ENCODE measurements at places on chromosomes 4 and X. TPM values are rescaled to one million over a fixed set of nuclear protein-coding genes. Genes with fewer than 3 reads are reported as not detected.

Gene RNF175
- polyA plus RNA-seq, result 5.7 TPM

DNA sequence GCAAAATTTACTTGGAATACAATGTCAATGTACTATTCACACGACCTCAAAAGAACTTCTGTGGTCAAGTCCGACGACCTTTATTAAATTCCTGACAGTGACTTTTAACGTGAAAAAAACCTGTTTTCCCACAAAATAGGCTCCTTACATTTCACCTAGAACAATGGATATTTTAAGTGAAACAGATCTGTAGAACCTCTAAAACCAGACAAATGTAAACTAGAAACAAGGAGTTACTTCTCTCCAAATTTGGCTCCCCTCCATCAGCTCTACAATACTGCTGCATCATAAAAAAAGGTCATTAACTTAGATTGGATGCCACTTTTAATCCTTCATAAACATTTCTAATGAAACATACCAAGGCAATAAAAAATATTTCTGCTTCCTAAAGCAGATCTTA lies 1.2 kb downstream of the NEK1 start:
- DNase-seq, result no peak

- no peak for DNase-seq
These were observed 128.0 kb downstream of the CFAP299 start for GRCh38 chr4:80463509-80463908.

Gene JCHAIN
- polyA plus RNA-seq, result 1.6 TPM

Gene SORCS2
- 7.9 TPM for polyA plus RNA-seq

DNA sequence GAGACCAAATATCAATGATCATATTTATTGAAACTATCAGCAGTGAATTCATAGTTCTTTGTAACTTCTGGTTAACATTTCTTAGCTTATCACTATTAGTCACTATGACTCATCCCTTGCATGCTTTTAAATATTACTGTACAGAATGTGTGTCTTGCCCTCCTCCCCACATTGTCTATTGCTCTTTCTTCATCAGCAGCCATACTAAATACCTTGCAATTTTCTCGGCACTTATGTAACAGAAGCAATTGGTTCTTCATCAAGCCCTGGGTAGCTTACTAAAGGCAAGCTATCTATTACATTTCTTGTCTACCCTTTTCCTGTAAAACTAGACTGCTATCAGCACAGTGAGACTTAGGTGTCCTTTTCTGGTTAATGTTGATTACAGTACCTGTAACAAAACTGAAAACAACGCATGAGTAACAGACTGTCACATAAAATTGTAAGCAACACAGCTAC lies 8.2 kb downstream of the KLHL4 start:
- no peak for DNase-seq

DNA sequence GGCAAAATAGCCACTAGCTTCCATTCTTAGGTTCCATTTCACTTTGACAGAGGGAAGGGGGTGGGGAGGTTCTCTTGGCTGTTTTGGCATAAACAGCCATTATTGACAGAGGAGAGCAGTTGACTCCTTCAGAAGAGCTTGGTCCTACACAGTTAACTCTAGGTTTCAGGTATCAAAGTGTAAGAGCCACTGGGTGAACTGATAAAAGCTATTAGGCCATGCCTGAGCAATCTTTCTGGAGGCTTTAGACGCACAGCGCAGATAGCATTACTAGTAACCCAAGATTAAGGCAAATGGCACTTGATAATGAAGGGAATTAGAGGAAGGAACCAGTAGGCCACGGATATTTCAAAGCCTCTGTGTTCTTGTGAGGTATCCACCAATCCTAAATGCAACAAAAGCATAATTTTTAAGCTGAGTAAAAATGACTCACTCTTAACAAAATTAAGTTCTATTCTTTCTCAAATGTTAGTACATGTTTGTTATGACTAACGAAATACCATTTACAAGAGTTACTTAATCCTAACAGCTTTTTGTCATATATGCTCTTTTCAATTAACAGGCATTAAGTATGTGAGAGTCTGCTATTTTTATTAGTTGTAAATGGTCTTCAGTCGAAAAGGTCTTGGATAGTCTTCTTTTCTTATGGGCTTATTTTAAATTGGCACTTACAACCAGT lies 53.6 kb downstream of the SLC7A11 start:
- DNase-seq, result no peak

- no peak for DNase-seq
These were observed 52.6 kb upstream of the SOD3 start for GRCh38 chr4:24742773-24743172.

Gene MUC7
- 0.14 TPM for polyA plus RNA-seq

Gene TBC1D25
- 9.5 TPM for polyA plus RNA-seq

DNA sequence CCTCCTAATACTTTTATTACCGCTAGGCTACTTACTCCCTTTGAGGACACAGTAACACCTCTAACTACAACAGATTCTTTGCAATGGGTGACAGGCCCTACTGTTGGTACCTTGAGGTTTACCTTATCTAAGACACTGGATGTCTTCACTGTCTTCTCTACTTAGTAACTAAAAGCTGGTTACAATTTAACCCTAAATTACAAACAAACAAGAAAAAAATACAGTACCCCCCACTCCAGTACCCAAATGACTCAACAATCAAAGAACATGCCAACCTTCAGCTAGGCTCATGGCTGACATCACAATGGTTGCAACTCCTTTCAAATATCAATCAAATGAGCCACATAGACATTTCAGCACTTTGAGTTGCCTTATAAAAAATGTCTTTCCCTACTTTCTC lies 198.0 kb downstream of the GUCY2F start:
- no peak for DNase-seq

DNA sequence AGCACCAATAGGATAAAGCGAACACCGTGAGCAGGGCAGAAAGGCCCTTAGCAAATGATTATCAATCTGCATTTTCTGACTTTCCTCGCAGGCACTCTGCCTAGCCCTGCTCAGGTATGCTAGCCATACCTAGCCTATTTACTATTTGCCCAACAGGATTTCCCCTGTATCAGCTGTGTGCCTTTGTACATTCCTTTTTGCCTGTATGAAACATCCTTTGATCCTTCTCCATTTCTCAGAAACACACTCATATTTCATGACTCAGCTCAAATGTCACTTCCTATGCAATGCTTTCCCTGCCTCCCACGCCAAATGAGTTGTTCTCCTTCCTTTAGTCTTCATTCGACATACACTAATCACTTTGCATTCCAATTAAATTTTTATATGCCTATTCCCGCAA lies 37.2 kb downstream of the PCDH7 start:
- DNase-seq, result no peak

DNA sequence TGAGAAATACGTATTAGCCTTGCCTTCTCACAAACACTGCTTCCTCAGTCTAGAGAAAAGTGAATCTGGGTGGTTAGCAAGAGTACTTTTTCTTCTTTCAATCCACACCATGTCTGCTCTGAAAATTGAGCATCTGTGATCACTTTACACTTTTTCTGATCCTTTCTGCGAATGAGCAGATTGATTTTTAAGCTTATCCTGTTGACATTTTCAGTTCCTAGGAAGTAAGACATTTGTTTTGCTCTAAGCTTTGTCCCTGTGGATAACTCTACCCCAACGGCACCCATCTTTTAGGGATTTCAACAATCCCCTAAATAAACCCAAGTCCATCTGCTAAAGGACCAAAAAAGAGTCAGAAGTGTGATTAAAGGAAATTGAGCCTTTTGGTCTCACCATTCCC lies 487.5 kb downstream of the IQCM start:
- DNase-seq, result no peak

All from right renal cortex interstitium (tissue), 3 donors.